ENCODE measurements at places on chromosomes 5 and 9.

- DNase-seq: no peak
These were observed 2.2 kb downstream of the LMX1B start for GRCh38 chr9:126615791-126616447.

- DNase-seq: no peak
These were observed 85.7 kb upstream of the LHFPL2 start for GRCh38 chr5:78734094-78734845.

DNA sequence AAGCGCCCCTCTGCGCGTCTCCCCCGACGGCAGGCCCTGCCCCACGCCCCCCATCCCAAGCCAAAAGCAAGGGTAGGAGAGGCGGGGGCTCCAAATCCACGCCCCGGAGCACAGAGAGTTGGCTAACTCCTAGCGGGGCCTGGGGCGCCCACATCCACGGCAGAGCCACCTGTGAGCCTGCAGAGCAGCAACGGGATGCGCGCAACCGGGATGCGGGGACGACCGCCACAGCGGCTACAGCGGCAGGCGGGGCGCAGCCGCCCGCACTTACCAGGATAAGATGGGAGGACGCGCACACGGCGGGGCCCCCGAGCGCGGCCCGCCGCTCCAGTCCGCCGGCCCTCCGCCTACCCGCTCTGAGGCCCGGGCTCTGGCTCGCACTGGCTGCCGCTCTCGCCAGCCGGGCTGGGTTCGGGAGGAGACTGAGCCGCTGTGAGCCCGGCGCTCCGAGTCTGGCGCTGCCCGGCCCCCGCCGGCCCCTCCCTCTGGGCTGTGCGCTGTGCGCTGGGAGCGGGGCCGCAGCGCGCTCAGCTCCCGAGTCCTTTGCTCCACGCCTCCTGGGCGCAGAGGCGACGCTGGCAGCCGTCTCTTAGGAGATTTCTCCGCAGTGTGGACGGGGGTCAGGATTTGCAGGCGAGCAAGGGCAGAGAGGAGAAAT, at the start of gene SLC24A2:
SLC24A2 (minus strand) TSS at position 424 of the 658 bp plus-strand sequence.
- no peak for DNase-seq

DNA sequence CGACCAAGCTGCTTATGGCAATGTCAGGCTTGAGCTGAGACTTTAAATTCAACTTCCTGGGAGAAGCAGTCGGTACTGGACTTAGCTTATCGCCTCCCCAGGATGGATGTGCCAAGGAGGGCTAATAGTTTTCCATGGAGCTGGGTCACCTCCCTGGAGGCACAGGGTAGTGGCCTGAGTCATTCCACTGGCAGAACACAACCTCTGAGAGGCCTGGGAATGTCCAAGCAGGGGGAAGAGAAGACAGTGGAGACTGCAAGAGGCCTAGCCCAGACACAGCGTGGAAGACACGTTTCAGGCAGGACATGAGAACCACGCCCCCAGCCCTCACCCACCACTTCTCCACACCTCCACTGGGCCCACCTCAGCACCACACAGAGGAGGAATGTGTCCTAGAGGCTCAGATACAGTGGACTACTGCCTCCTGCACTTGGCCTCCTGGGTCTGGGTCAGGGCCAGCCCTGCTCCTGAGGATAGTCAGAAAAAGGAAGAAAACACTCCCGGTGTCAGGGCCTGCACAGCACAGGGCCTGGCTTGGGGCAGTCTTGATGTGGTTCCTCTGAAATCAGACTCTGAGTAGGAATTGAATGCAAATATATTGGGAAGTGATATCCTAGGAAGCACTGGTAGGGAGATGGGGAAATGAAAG, 171.8 kb downstream of the FSTL4 start:
- no peak for DNase-seq

DNA sequence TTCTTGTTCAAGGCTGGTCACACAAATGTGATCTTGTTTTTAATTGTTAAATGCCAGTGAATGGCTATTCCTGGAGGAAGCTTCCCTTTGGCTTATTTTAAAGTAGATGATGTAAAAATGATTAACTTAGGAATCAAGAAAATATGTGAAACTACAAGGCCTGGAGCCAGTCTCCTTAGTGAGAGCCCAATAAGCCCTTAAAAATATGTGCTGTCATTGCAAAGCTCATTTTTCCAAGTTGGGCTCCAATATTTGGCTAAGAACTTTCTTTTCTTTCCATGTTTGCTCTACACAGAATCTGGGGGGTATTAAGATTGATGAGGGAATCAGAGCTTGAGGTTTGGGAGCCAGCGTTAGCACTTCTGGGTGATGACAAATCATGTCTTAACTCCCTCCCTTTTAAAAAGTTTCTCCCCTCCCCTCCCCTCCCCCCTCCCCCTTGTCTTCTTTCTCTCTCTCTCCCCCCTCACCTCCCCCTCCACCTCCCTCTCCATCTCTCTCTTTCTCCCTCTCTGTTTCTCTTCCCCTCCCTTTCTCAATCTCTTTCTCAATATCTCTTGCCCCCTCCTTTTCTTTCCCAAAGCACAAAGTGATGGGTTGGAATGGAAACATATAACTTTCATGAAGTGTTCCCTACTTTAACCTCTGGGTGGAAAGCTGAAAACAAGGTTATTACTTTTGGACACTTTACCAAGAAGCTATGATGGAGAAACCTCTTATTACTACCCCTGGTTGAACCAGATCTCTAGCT, 86.0 kb downstream of the FBXL7 start:
- no peak for DNase-seq

DNA sequence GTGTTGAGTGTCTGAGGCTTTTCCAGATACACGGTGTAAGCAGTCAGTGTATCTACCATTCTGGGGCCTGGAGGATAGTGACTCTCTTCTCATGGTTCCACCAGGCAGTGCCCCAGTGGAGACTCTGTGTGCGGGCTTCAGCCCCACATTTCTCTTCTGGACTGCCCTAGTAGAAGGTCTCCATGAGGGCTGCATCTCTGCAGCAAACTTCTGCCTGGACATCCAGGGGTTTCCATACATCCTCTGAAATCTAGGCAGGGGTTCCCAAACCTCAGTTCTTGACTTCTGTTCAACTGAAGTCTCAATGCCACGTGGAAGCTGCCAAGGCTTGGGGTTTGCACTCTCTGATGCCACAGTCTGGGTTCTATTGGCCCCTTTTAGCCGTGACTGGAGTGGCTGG, 256.6 kb upstream of the ITGA1 start:
- peak; percentile 9 for DNase-seq

GRCh38 chr5:96595300-96596090, 66.7 kb upstream of the CAST start:
- peak; percentile 44 for DNase-seq

- no peak for DNase-seq
These were observed 19.7 kb upstream of the MOB3B start for GRCh38 chr9:27549196-27549755.

DNA sequence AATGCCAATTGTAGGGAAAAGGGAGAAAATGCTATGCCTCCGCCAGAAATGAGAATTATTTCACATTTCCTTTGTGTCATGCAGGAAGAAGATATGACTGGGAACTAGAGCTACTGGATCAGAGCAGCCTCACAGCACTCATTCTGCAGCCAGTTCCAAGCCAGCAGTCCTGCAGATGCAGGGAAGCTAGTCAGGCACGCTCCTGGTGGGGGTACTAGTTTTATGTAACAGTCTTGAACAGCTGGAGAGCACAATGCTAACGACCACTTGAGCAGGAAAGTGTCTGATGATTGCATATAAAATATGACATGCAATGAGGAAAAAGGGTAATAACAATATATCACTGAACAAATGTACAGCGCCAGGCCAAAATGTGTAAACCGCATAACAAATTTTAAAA, 21.7 kb downstream of the CDH10 start:
- no peak for DNase-seq

- DNase-seq: peak; percentile 73
These were observed 9.4 kb downstream of the CD180 start for GRCh38 chr5:67187006-67187715.

GRCh38 chr5:170466988-170467707, 36.7 kb upstream of the KCNIP1 start:
- no peak for DNase-seq

GRCh38 chr9:120556775-120557174, 23.2 kb downstream of the CDK5RAP2 start:
- no peak for DNase-seq

DNA sequence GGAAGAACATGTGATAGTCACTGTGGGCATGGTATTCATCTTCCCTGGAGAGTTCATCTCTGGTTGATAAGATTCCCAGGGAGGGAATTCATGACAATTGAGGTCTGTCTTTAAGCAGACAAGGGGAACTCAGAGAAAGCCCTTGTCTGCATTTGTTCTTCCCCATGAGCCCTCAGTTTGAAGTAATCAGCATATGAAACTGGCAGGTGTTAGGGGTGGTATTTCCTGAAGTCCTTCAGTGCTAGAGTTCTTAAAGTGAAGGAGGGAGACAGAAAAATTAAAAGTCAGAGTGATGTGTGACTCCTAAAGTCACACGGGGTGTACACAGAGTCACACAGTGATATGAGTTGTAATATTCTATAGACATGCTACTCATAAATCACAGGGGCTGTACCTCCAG, 60.6 kb upstream of the SYK start:
- DNase-seq: no peak

GRCh38 chr5:35920890-35921289, 17.5 kb downstream of the CAPSL start:
- DNase-seq: peak; percentile 53

- DNase-seq: no peak
These were observed 22.5 kb downstream of the CCDC152 start for GRCh38 chr5:42779083-42779482.

GRCh38 chr9:29659014-29659413, 2085.7 kb upstream of the C9orf72 start:
- DNase-seq: no peak

- DNase-seq: no peak
These were observed 51.5 kb downstream of the MTMR12 start for GRCh38 chr5:32261198-32261597.

GRCh38 chr9:129146441-129146941, 31.6 kb downstream of the IER5L start:
- no peak for DNase-seq

DNA sequence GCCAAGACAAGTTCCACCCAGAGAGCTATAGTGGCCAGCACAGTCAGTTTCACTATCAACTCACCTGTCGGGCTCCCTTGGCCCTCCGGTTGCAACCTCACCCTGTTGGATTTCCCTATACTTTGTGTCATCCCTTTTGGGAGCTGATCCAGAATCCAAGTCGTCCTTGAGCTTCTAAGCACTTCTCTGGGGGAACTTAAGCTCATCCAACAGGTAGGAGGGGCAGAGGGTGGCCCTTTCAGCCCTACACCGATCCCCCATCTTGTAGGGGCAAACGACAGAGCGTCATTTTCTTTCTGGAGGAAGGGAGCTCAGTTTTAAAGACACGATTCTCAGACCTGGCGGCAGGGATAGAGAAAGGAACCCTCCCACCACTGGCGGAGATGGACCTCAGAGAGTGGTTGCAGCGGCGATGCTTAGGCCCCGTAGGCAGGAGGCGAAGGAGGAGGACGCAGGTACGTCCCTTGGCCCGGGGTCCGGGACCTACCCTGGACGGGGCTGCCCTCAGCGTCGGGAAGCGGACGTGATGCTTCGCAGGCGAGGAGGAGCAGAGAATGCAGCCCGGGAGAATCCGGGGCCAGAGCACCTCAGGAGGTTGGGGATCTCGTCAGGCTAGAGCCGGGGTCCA, 519 bp downstream of the ZER1 start:
- peak; percentile 56 for DNase-seq

- no peak for DNase-seq
These were observed 85.1 kb downstream of the FGF1 start for GRCh38 chr5:142600611-142601358.

DNA sequence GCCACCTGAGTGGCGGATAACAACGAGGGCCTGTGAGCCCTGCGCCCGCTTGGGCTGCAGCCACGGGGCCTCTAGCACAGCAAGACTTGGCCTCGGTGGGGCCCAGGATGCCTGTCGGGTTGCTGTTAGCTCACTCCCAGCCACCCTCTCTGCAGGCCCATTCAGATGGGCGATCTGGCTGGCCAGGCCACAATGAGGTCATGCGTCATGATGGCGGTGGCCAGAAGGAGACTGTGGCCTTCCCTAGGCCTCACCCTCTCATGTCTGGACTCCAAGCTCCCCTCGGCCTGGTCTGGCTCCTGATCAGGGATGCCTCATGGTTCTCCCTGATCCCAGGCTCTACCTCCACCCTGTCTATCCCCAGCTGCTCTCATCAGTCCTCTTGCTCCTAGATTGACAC, 19.0 kb upstream of the TCOF1 start:
- DNase-seq: no peak

- DNase-seq: peak; percentile 81
These were observed 56.2 kb downstream of the DUSP1 start for GRCh38 chr5:172714491-172715420.

DNA sequence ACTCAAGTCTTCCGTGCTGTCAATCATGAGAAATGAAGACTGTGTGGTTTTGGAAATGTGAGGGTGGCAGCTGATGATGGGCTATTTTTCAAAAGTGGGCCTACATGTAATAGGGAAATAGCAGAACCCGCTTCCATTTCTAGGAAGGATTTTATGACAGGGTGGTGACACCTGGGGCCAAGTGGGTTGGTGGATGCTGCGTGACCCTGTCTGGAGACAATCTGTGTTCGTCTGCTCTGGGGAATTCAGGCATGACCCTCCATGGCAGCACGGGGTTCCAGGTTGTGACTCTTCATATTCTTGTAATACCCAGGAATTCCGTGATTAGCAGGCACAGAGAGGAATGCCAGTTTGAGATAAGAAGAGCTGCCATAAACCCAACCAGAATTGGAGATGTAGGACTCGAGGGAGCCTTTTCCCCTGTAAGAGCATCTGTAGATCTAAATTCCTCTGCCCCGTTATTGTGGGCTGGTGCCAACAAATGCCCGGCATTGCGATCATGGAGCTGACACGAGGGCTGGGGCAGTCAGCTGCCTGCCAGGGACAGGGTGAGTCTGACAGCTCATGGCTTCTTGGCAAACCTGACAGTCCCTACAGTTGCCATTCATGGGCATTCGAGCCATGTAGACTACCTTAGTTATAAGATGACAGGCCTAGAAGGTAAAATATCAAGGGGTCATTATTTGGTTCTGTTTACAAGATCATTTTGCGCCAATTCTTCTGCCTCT, 279.7 kb downstream of the GADD45G start:
- DNase-seq: no peak

GRCh38 chr9:79741381-79741780, 169.6 kb downstream of the TLE4 start:
- DNase-seq: no peak

Data from OCI-M1 (cell line).